ENCODE measurements at places on chromosomes 7 and 10.
A peak's percentile ranks its signal among the peaks of the same experiment; 100 is the strongest.

DNA sequence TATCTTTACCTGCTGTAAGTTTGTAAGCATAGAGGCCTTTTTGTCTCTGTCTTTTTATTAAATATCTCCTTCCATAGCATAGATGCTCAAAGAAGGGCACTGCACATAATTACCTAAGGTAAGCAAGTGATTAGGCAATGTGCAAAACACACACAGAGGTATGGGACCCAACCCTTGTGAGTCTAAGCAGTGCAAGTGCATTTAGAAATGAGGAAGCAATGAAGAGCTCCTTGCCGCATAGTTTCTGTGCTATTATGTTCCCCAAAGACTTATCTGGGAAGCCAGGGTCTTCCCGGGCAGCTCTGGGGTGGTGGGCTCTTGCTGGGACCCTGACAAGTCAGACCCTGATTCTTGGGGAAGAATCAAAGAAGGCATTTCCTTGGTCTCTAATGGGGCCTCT lies 13.5 kb upstream of the MGAM2 start:
- no peak for DNase-seq

DNA sequence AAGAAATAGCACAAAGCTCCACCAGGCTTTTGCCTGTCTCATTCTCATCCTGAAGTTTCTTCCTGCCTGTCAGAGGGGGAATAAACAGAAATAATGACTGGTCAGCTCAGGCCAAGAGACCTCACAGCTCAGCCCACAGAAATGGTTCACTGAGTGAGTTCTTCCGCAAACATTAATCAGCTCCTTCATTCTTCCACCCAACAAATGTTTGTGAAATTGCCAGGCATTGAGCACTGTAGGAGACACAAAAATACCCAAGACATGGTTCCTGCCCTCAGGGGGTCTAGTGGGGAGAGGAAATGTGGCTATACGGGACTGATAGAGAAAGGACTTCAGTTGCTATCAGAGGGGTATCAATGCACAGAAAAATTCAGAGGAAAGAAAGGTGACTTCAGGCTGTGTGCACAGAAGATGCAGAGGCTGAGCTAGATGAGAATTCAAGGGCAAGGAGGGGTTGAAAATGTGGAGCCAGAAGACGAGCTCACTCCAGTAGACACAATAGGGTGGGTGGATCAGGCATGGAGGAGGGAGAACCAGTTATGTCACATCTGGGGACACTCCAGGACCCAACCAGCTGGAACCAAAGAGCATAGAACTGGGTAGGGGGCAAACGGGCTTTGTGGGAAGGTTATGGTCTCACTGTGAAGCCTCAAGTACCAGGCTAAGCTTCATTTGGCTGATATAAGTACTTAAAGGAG lies 20.9 kb downstream of the MYOF start:
- DNase-seq, result no peak

- DNase-seq, result no peak
Measured at GRCh38 chr10:86229376-86229775, 137.2 kb downstream of the GRID1 start.

GRCh38 chr10:11505639-11506038 lies 105.8 kb downstream of the USP6NL start:
- DNase-seq, result no peak

DNA sequence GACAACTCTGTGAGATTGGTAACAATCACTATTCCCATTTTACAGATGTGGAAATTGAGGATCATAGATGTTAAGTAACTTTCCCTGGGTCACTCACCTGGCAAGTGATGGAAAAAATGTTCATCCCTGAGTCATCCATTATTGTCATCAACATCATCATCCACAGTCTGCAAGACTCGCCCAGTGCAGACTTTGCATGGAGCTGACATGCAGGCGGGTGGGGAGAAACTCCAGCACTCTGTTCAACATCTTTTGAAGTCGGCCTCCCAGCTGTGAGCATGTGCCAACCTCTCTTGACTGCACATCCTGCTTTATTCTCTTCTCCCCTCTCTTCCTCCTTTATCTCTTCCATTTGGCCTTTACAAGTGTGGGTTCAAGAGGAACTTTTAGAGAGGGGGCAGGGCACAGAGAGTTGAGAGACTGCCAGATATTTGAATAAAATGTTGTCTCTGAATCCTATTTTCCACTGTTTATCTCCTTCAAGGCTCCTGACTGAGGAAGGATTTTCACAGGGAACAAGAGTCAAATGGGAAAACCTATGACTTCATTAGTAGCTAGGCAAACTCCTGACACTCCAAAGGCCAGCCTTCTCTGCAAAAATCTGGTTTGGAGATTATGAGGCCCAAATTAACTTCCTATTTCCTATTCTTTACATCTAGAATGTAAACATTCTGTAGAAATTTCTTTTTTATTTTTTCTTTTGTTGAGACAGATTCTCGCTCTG lies 283.7 kb upstream of the PODXL start:
- DNase-seq, result no peak

- DNase-seq, result no peak
Measured at GRCh38 chr10:82801289-82801688, 926.3 kb downstream of the NRG3 start.

GRCh38 chr7:69243016-69243415 lies 355.3 kb upstream of the AUTS2 start:
- no peak for DNase-seq

- DNase-seq, result no peak
Measured at GRCh38 chr10:96417441-96417840, 58.6 kb upstream of the OPALIN start.

- DNase-seq, result no peak
Measured at GRCh38 chr10:26810435-26811026, 50.2 kb downstream of the ABI1 start.

DNA sequence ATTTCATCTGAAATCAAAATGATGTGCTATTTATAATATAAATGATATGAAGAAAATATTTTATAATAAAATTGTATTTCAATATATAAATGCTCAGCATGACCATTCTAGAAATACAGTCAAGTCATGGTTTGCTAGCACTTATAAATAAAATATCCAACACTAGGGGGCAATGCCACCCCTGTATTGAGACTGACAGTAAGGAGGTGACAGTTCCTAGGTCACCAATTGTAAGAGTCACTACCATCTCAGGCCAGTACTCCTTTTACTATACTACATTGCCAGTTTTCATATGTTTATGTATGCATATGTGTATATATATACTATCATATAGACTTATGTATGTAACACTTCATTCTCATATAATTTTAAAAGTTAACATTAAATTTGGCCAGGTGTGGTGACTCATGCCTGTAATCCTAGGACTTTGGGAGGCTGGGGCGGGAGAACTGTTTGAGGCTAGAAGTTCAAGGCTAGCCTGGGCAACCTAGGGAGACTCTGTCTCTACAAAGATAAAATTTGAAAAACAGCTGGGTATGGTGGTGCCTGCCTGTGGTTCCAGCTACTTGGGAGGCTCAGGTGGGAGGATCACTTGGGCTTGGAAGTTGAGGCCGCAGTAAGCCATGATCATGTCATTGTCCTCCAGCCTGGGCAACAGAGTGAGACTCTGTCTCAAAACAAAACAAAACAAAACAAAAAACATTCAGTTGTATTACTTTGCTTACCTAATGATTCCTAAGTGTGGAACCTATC lies 2.4 kb upstream of the CNOT4 start:
- no peak for DNase-seq

DNA sequence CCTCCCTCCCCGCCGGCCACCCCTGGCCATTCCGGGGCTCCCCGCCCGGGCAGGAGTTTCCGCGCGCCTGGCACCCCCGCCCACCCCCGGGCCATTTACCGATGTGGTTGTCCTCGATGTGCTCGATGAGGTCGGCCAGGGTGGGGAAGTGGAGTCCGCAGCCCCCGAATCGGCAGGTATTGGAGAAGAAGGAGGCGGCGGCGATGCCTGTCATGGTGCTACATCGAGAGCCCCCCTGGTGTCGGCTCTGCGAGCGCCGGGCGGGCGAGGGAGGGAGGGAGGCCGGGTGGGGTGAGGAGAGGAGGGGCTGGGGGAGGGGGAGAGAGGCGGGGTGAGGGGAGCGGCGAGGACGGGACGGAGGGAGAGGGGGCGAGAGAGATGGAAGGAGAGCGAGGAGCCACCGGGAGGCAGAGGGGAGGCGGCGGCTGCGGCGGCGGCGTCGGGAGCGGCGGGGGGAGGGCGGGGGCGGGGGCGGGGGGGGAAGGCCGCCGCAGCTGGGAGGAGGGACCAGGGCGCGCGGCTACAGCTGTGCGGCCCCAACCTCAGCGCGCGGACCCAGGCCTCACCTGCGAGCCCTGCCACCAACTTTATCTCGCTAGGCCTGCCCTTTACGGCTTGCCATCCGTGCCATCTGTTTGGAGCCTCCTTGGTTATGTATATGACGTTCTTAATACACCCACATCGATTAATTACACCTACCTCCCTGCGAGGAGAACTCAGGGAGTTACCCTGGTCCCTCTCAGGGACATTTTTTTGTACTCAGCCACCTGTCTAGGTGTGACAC lies at the start of gene JAZF1:
JAZF1 (minus strand) TSS at position 432 of the 784 bp plus-strand sequence.
- DNase-seq, result peak; percentile 24

DNA sequence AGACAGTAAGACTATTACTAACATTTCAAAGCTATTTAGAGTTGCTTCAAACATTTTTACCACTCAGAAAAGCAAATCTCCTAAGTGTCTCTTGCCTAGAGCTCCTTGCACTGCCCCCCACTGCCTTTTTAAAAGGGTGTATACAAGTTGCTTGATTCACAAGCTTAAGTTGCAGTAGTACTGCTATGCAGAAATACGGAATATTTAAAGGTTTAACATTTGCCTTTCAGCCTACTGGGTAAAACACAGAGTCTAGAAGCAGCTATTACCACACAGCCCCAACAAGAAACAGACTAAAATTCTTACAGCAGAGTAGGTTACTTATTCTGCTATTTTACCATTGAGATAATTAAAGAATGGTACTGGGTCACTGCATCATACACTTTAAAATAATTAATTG lies 128.5 kb downstream of the CNOT4 start:
- DNase-seq, result no peak

GRCh38 chr10:5665373-5666007 lies 905 bp downstream of the ASB13 start:
- DNase-seq, result no peak

DNA sequence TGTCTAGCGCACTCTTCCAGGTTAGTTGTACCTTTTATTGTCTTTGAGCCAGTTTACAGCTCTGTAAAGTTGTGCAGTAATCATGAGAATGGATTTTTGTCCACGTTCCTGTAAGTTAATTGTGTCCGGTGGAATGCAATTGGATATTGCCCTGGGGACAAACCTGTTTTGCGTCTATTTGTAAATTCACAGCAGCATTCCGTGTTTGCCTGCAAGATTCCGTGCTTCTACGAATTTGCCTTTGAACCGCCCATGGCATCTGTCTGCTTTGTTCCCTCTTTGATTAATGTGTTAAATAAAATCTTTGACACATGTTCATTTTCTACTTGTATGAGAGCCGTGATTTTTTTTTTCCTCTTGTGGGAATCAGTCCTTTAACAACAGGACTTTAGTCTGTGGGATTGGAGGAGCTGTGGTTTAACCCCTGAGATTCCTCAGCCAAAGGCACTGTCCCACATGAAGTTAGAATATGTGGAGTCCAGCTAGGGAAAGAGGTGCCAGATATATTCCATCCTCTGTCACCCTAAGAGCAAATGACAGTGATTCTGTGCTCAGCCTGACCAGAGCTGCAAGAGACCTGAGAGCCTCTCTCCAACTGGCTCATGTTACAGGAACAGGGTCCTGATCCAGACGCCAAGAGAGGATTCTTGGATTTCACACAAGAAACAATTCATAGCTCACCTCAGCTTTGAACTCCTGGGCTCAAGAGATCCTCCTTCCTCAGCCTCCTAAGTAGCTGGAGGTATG lies 126.3 kb downstream of the COL26A1 start:
- no peak for DNase-seq

DNA sequence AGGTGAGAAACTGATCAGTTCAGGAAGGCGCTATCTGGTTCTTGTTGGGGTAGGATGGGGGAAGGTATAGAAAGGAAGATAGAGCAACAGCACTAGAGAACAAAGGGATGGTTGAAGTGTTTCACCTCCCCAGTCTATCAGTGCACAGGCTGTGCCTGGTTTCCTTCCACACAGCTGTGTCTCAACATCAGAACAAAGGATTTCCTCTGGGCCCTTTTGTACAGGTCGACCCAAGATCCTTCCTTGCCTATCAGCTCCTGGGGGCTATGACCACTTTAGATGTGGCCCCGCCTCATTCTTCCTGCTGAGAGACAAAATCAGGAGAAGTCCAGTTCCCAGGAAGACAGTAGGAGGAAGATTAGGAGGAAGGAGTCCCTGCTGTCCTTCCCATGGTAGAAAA lies 65.6 kb downstream of the NAMPT start:
- no peak for DNase-seq
